ENCODE measurements at places on chromosomes 5 and 9.

DNA sequence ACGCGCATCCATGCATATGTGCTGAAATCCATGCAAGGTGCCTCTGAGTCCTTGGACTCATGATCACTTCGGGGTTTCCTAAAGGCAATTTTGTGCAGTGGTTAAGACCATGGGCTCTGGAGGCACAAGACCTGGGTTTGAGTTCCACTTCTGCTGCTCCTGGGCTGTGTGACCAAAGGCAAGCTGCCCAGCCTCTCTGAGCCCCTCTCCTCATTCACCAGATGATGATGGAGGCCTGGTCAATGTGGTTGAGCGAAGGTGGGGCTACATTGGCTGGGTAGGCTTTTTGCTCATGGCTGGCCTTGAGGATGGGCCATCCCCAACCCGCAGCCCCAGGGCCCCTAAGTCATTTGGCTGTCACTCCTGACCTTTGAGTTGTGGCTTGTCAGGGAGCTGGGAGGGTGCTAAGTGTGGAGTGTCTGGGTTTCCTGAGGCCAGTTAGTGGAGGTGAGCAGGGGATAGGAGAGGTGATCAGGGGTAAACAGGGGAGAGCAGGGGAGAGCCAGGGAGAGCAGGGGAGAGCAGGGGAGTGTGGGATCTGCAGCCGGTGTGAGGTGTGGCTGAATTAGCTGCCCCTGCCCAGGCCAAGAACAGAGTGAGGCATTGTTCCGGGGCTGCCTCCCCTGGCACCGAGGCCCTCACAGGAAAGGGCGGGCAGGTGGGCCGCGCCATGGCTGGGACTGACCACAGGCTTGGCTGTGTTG lies 64.6 kb upstream of the SYNPO start:
- DNase-seq = no peak

DNA sequence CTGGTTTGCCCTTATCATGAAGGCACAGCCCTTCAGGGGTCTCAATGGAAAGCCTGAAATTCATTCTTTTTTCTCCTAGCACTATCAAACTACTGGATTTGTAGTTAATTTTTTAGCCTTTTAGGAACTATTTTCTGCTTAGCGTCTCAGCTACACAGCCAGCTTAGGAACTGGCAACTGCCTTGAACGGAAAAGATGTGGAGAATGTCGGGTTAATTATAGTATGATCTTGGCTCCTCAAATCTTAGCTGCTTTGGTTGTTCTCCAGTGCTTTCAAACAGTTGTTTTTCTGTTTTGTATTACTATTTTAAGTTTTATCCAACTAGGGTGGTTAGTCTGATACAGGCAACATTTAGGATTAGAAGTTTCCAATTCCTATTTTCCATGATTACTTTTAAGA lies 44.1 kb downstream of the CCNH start:
- DNase-seq = no peak

- no peak for DNase-seq
These were observed 74.9 kb upstream of the PHYKPL start for GRCh38 chr5:178307267-178308045.

- no peak for DNase-seq
These were observed 6.6 kb downstream of the TRIO start for GRCh38 chr5:14149672-14150274.

GRCh38 chr5:170639221-170639925 lies 135.6 kb downstream of the KCNIP1 start:
- no peak for DNase-seq

GRCh38 chr9:534886-535285 lies 306.6 kb upstream of the DMRT1 start:
- no peak for DNase-seq

DNA sequence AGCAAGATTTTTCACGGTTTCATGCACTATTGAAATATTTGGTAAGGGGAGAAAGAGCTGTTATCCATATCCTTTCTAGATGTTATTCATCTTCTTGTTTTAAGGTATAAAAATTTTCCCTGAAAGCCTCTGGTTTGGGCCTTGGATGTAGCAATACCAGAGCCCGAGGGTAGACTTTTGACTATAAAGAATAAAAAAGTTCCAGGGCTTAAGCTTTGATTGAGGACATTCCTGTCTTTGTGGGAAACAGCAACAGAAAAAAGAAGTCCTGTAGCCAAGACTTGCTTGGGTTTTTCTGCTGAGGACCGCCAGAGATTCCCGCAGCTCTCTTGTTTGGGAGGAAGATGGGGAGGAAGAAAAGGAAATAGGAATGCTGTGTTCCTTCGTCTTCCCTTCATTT lies 440.0 kb upstream of the WWC1 start:
- DNase-seq = no peak

DNA sequence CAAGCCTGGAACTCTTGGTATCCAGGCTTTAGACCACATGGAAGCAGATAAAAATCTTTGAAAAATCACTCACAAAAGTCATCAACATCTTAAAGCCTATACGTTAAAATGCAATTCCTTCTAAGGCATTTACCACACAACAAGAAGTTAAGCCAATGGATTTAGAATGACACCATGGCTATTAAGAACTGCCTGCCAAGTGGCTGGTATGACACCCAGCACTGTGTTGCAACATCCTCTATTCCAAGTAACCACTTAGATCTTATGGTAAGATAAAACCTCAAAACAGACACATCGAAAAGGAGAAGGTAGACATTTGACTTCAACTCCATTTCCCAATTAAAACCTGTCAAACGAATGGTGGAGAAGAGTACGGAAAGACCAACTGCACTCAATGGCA lies 344.2 kb upstream of the SLC30A5 start:
- DNase-seq = no peak

DNA sequence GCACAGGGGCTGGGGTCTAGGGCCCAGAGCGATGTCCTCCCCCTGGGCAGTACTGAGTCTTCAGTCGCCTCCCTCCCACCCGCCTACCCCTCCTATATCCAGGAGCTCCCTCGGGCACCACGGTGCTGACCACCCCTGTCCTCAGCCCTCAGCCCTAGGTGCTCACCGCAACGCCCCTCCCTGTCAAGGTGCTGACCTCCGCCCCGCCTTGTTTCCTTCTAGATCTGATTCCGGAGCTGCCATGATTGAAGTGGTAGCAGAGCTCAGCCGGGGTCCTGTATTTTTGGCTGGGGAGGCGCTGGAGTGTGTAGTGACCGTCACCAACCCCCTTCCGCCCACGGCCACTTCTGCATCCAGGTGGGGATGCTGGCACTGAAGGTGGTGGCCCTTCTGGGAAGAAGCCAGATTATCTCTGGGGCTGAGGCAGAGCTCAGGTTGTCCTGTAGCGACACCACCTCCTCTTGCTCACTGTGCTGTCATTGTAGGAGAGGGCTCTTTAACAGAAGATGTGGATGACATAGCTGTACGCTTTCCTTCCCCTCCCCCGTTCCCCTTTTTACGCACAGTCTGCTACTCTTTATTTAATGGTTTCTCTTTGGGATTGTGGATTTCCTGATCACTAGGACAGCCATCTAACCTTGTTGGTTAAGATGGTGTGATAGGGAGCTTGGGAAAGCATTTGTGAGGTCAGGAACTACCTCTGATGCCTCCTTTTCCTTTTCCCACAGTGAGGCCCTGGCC lies 598 bp downstream of the RGP1 start:
- no peak for DNase-seq

DNA sequence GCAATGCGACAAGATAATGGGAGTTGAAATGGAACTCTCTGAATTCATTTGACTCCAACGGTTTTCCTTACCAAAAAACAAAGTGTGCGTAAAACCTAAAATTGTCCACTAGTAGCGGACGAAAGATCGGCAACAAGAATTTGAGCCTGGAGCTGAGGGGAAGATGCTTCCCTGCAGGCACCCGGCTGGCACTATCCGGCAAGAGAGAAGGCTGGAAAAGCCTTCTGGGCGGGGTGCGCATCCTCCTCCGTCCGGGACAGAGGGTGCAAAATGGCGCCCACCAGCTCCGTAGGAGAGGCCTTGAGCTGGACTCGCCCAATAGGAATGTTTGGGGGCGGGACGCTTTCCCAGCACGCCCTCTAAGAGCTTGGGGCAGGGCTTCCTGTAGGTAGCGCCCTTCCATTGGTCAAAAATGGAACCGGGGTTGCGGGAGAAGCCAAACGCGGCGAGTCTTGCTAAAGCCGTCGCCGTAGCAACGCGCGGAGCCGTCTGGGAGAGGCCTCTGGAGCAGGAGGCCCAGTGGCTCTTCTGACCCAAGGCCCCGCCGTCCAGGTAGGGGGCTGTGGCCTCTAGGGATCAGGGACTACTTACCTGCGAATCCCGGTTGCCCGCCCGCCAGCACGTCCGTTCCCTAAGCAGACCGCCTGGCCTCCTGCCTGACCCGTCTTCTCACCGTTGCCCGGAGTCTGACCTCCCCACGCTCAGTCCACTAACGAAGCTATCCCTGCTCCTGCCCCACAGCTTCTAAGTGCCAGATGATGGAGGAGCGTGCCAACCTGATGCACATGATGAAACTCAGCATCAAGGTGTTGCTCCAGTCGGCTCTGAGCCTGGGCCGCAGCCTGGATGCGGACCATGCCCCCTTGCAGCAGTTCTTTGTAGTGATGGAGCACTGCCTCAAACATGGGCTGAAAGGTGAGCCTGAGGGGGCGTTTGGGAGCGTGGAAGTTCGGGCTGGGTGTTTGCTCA lies 9.2 kb downstream of the RUFY1 start:
- peak; percentile 98 for DNase-seq

DNA sequence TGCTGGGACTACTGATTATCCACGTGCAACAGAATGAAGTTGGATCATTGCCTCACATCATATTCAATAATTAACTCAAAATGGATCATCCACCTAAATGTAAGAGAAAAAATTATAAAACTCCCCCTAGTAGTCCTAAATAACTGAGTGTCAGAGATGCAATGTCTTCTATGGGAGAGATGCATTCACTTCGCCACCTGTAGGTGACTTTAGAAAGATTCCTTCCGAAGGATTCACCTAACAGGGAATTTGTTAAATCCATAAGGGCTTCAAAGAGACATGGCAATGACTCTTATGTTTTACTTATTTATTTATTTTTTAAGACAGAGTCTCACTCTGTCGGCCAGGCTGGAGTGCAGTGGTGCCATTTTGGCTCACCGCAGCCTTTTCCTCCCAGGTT lies 526.0 kb downstream of the MTRR start:
- DNase-seq = no peak
